ENCODE measurements at places on chromosomes 1 and 21.

DNA sequence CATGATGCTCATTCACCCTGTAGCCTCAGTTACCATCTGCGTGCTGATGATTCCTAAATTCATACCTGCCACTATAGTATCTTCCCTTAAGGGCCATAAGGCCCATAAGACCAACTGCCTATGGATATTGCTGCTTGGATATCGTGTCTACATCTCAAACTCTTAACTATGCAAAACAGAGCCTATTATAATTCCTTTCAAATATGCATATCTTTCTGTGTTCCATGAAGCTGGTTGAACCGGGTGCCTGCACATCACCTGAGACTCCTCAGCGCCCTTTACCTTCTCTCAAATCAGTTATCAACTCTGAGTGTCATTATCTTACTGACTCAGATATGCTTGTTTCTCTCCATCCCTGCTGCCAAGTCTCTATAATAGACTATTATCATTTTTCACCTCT is 311.2 kb downstream of the PAPPA2 start:
- DNase-seq, result no peak

GRCh38 chr1:3560981-3561380 is 50.3 kb downstream of the MEGF6 start:
- no peak for DNase-seq

- no peak for DNase-seq
Measured at GRCh38 chr1:36119456-36119855, 5.6 kb downstream of the COL8A2 start.

DNA sequence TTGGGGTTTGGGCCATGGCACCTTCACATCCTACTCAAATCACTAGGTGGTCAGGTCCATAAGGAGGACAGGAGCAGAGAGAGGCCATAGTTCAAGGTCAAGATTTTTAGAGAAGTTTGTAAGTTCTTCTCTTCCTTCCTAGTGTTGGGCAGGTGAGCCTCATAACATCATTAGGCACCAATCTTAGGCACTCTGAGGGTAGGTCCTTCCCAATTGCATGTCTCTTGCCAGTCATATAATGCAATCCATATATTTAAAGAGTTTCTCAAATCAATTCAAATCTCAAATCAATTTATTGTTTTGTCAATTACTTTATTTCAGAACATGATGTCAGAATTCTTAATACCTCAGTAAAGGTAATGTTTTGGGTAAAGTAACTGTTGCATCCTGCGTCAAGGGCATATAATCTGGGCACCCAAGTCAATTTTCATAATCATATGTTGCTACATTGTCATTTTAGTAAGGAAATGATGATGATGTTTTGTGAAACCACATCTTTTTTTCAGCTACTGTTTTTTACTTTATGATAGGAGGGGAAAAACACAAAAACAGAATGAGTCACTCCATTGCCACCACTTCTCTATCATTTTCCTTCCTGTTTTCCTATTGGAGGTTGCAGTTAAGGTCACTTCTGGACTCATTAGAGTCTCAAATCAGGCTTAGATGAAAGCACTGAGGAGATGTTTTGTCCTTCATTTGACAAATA is 122.7 kb downstream of the UCHL5 start:
- no peak for DNase-seq

- no peak for DNase-seq
Measured at GRCh38 chr1:17355898-17356297, 16.1 kb upstream of the PADI6 start.

Data from mesothelial cell of epicardium (in vitro differentiated cells).